EL (cell line): ENCODE measurements at places on chromosomes 3 and 15.

- DNase-seq = no peak
These were observed 8.6 kb upstream of the ZNF148 start for GRCh38 chr3:125383744-125384143.

GRCh38 chr15:75170711-75171341, 30.9 kb upstream of the C15orf39 start:
- peak; percentile 42 for DNase-seq

- DNase-seq = peak; percentile 98
These were observed 9.2 kb upstream of the MME start for GRCh38 chr3:155070932-155071387.

DNA sequence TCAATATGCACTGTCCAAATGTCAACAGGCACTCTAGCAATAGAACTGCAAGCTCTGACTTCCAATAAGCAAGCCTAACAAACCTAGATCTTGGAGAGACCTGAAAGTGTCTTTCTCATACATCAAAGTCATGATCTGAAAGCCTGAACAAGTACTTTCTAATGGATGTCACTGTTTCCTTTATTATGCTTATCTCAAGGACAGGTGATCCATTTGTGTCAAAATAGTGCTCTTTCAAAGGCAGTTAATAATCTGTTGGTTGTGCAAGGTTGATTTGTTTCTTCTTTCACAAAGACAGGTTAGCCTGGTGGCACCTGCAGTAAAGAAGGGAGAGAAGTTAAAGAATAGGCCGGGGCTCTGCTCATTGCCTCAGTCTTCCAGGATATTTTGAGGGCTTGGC, 146.8 kb downstream of the EPHB1 start:
- no peak for DNase-seq

DNA sequence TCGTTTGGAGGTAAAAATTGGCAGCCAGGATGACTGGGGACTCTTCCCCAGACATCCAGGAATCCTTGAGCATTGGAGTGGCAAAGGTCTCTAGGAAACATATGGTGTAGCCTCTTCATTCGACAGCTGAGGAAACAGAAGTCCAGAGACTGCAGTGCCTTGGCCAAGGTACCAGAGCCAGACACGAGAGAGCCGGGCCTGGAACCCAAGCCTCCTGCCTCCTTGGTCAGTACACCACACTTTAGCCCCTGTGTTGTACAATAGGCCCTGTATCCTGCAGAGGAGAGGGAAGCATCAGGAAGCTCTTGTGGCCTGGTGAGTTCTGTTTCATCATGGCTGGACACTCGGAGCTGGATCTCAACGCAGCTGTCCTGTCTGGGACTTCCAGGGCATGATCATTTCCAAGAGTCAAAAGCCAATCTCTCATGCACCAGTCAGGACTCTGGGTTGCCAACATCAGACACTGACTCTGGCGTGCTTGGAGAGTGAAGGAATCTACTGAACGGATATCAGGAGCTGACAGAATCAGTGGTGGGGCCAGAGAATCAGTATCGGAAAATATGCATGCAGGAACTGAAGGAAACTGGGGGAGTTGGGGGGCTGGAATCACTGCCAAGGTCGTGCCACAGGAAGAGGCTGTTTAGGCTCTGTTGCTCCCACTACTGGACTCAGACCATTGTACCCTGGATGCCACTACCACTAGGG, 6.4 kb upstream of the MINAR1 start:
- DNase-seq = no peak

DNA sequence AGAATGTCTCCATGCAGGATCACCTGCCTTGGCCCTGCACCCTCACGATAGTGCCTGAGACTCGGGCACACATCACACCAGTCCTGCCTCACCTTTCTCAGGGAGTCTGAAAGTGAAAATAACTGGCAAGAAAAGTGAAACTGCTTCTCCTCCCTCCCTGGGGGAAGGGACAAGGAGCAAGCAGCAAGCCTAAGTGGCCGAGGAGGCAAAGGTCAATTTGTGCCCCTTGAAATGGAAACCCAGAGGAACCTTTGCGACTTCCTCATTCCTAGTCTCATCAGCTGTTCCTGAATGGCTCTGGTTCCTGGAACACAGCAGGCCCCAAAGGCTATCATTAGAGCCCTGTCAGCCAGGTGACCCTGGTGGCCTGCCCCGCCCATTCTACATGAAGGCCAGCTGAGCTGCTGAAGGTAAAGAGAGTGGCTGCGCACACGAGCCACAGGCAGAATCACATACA, 28.0 kb upstream of the SLCO2A1 start:
- no peak for DNase-seq

DNA sequence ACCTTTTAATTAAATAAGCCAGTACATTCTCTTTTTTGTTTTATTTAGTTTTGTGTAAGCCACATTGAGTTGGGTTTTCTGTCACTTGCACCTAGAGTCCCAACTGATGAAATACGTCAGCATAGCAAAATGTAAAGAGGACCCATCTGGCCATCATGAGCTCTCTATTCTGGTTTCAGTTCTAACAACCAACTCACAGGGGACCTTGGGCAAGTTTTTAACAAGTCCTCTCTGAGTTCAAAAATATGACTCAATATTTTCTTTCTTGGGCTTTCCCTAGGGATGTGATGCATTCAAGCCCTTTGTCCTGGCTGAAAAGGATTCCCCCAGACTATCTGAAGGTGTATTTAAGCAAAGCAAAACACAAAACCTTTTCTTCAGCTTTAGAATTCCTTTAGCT, 32.9 kb downstream of the PLCH1 start:
- DNase-seq = no peak

DNA sequence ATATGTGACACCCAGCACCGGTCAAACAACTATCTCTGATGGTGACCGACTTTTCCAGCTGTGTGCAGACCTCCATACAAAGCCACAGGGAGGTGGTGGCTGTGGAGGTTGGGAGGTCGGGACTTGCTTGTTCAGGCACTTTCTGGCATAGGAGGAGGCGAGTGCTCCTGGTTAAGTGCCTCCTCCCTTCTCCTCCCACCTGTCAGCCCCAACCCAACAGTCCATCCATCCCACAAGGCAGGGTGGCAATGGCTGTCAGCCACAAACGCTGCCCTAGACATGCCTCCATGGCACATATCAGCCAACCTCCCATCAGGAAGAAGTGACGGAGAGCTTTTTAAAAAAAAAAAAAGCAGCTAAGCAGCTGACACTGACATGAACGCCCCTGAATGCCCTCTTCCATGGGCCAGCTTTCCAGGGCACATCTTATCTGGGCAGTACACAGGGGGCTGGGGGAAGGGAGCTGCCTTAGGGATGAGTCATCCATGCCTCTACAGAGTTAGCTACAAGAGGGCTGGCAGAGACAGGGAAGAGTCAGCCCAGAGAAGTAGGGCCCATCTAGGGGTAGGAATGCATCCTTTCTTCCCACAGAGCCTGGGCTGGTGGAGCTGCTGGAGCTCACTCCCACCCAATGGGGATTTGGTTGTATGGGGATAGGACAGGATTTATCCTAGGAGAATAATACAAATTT, 41.2 kb downstream of the CCDC12 start:
- DNase-seq = peak; percentile 98

- peak; percentile 78 for DNase-seq
These were observed 194.6 kb downstream of the THRB start for GRCh38 chr3:24299806-24300626.

DNA sequence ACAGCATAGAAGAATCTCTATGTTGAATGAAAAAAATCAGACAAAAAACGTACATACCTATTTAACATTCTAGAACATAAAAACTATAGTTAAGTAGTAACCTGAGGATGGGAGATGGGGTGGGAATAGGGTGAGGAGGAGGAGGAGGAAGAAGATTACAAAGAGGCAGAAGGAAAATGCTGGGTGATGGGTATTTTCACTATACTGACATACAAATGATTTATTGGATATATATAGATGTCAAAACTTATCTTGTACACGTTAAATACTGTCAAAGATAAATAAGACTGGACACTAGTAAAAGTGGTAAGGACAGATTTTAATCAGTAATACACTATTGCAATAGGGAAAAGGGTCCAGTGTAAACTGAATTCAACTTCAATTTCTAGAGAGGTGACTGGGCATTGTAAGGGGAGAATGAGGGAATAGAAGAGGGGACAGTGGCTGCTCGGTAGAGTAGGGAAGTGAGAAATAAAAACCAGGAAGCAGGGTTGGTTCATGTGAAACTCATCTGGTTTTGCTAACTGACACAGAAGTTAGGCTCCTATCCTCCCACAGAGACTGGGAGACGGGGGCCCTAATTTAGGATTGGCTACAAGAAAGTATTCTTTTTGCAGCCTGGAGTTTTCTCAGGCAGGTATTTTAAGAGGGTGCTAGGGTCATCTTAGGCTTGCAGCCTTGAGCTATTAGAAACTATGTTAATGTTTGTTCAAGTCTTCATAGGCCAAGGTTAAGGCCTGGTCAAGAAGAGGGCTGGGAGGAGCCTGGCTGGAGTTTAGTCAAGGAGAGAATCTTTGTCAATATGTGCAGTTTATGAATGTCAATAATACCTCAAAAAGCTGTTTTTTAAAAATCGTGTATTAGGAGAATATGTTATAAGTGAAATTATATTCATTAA, 15.0 kb upstream of the C15orf61 start:
- no peak for DNase-seq

GRCh38 chr3:150975086-150975991, 2.8 kb upstream of the CLRN1 start:
- no peak for DNase-seq

- no peak for DNase-seq
These were observed 930.6 kb upstream of the EPHA6 start for GRCh38 chr3:95883801-95884200.

GRCh38 chr3:30308131-30308530, 298.3 kb upstream of the TGFBR2 start:
- peak; percentile 36 for DNase-seq

- DNase-seq = no peak
These were observed 34.4 kb upstream of the TLE3 start for GRCh38 chr15:70132139-70132538.

GRCh38 chr3:127722091-127722784, 49.5 kb downstream of the ABTB1 start:
- no peak for DNase-seq

GRCh38 chr3:37793889-37794591, 67.6 kb upstream of the CTDSPL start:
- DNase-seq = no peak

DNA sequence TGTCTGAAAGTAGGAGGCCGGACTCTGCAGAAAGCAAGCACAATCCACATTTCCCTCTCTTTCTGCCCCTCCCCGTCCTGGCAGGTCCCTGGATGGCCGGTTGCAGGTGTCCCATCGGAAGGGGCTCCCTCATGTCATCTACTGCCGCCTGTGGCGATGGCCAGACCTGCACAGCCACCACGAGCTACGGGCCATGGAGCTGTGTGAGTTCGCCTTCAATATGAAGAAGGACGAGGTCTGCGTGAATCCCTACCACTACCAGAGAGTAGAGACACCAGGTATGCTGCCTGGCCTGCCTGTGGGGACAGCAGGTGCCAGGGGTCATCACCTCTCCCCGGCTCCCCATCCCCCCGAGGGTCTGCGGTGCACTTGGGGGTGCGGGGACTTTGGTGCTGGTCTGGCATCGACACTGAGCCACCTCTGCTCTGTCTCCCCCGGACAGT, 89.6 kb downstream of the AAGAB start:
- DNase-seq = no peak

GRCh38 chr3:127747751-127748521, 74.4 kb downstream of the MGLL start:
- DNase-seq = peak; percentile 90

DNA sequence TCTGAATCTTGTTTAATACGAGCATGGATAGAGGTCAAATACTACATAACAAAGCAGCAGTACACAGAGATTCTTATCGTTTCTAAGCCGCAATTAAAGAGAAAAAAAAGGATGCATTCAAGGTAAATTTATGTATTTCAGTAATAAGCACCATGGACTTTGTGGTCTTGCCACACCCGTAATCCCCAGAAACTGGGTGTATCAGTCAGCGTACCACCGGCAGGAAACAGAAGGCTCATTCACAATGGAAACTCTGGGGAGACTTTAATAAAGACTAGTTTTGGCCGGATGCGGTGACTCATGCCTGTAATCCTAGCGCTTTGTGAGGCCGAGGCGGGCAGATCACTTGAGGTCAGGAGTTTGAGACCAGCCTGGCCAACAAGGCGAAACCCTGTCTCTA, 81.9 kb upstream of the ZNF280D start:
- DNase-seq = no peak

DNA sequence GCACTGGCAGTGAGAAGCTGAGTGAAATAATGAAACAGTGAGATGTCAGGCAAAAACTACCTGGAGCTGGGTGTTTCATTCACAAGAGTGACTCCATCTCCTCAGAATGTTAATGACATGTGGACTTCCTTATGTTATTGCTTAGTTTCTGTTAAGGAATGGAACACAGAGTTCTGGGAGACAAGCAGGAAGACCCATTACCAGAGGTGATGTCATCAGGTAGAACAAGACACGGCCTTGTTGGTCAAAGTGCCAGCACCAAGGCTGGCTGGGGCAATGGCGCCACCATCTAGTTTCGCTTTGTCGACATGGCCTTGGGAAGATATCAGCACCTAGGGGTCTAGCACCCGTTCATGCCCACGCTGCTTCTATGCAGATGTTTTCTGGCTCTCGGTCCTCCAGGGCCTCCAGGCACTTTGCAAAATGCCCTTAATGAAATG, 252.2 kb downstream of the FAM43A start:
- DNase-seq = no peak

- no peak for DNase-seq
These were observed 2.7 kb downstream of the CCR1 start for GRCh38 chr3:46205286-46205960.

DNA sequence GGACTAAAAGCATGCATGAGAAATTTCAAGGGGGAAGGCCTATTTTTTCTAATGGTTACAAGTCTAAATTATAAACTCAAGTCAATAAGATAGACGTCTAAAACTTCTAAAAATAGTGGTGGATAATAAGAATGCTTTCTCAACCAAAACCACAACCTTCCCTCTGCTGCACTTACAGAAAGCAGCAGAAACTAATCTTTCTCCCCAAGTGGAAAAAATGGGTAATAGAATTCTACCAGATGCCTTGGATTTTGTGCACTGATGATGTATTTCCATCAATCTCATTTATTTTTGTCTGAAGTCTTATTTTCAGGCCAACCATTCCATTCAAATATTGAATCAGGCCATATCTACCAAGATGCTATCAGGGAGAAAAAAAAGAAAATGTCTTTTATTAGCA, 344.7 kb downstream of the NEK10 start:
- DNase-seq = no peak

DNA sequence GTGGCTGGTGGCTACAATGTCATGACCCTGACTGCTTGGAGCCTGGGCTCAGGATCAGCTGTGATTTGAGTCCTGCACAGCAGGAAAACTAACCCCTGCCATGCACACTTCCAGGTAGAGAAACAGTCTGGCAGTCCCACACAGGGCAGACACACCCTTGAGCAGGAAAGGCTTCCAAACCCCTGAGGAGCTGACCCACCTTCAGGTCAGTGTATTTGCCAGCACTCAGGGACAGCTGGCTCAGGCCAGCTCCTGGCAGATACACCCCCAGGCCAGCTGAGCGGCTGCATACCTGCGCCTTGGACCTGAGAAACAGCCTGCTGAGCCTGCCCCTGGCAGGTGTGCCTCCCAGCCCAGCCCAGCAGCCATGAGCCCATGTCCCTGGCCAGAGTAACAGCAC, 22.2 kb upstream of the CDAN1 start:
- DNase-seq = no peak

GRCh38 chr3:127671523-127672428, 976 bp upstream of the ABTB1 start:
- peak; percentile 10 for DNase-seq
